EH (cell line): ENCODE measurements at places on chromosomes 7 and 10.

DNA sequence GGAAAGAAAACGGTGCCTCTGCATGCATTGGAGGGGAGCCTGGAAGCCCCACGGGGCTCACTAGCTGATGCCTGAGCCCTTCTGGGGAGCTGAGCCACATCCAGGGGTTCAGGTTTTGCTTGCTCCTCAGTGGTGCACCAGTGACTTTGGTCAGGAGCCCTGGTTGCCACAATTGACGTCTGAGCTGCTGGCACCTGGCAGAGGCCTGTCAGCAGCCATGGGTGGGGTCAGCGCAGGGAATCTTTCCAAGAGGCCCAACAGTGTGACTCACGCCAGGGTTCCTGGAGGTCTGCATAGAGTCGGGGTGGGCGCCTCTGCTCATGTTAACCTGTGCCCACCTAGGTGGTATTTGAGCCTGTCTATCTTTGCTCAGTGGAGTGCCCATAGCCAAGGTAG, 138.7 kb downstream of the NEURL1 start:
- no peak for DNase-seq

- no peak for DNase-seq
Measured at GRCh38 chr7:157116762-157117161, 22.0 kb upstream of the UBE3C start.

GRCh38 chr7:44441079-44441478, 49.4 kb downstream of the NUDCD3 start:
- no peak for DNase-seq

DNA sequence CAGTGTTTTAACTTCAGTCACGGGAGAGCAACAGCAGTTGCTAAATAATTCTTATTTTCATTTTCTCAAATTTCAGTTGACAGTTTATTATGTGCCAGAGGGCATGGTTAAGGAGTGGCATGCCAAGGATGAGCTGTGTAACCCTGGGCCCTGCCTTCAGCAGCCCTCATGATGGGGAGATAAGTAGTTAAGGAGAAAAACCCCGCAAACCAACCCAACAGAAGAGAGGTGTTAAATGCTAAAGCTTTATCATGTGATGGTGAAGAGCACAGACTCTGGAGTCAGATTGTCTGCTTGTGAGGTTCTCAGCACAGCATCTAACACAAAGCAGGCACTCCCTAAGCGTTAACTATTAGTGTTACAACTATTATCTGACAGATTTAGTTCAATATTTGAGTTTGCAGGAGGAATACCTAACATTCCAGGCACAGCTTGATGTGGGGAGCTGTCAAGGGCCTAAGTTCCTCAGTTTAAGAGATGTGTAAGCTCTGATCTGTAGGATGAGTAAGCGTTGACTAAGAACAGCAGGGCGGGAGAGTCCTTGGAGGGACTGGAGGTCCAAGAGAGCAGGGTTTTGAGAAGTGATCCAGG, 29.6 kb downstream of the STAM start:
- DNase-seq = peak; percentile 96

- DNase-seq = peak; percentile 16
Measured at GRCh38 chr10:110067960-110068770, 60.4 kb downstream of the ADD3 start.

DNA sequence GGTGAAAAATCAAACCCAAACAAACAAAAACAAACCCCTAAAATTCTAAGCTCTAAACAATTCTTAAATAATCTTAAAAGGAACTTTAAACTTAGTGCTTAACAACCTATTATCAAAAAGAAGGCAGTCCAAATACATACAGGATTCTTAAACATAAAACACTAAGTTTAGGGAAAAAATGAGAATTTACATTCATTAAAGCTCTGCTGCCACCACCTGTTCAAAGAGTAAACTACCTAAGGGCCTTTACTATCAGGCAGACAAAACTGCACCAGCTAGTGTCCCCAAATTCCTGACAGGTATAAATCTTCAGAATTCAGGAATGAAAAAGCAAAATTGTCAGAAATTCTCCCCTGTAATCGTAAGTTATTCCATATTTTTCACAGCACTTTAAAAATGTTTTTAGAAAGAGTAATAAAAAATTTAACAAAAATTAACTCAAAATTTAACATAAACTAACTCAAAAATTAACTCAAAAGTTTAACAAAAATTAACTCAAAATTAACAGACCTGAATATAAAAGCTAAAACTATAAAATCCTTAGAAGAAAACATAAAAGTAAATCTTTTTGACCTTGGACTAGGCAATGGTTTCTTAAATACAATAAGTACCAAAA, 55.1 kb downstream of the PDZD8 start:
- peak; percentile 22 for DNase-seq

GRCh38 chr10:82267014-82267413, 392.0 kb downstream of the NRG3 start:
- no peak for DNase-seq

GRCh38 chr10:102653060-102653459, 8.8 kb downstream of the TRIM8 start:
- no peak for DNase-seq

GRCh38 chr7:159095979-159096411, 48.7 kb downstream of the VIPR2 start:
- no peak for DNase-seq

DNA sequence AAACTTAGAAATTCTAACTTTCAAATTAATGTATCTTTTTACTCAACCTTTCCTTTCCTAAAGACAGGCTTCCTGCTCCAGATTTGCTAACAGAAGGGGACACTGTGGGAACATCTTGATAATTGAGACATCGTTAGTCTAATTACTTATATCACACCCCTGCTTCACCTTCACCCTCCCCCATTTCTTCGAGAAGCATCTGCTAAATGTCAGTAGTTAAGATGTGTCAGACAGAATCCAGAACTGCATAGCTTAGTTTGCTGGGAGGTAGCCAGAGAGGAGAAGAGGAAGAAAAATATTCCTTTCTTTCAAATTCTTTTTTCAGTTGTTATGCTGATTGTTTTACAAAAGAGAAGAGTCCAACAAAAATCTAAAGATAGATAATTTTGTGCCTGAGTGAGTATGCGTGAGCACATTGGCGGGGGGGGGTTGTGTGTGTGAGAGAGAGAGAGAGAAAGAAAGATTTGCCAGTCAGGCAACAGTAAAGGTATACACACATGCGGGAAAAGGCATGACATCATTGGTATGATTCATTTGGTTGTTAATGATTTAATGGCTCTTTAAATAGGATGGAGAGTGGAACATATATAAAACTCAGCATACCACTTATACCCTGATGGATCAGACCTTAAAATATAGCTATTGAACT, 192.4 kb downstream of the PTN start:
- DNase-seq = peak; percentile 53

DNA sequence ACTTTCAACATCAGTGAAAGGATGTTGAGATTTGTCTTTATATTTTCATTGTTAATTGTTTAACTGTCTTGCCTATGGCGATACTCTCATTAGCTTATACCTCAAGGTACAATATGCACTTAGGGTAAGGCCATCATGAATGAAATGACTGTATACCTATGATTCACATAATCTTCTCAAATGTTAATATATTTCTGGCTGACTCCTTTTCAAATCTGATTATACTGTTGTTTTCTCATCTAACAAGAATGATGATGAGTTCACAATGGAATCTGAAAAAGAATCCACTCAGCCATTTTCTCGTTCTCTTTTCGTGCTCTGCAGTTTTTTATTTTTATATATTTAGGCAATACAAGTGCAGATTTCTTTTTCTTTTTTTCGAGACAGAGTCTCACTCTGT, 159.1 kb downstream of the ARHGAP12 start:
- peak; percentile 87 for DNase-seq

- DNase-seq = no peak
Measured at GRCh38 chr10:99850767-99851340, 68.4 kb downstream of the ABCC2 start.

- DNase-seq = no peak
Measured at GRCh38 chr10:28721318-28721951, 44.1 kb downstream of the BAMBI start.

- DNase-seq = no peak
Measured at GRCh38 chr10:84695902-84696301, 367.5 kb downstream of the CCSER2 start.

- DNase-seq = no peak
Measured at GRCh38 chr7:81155654-81156373, 237.0 kb upstream of the SEMA3C start.

- peak; percentile 27 for DNase-seq
Measured at GRCh38 chr10:37856881-37857286, 526 bp downstream of the ZNF248 start.

GRCh38 chr7:90213521-90213920, 2.0 kb downstream of the STEAP2 start:
- no peak for DNase-seq

- DNase-seq = peak; percentile 95
Measured at GRCh38 chr10:113746217-113746957, 5.1 kb upstream of the PLEKHS1 start.

DNA sequence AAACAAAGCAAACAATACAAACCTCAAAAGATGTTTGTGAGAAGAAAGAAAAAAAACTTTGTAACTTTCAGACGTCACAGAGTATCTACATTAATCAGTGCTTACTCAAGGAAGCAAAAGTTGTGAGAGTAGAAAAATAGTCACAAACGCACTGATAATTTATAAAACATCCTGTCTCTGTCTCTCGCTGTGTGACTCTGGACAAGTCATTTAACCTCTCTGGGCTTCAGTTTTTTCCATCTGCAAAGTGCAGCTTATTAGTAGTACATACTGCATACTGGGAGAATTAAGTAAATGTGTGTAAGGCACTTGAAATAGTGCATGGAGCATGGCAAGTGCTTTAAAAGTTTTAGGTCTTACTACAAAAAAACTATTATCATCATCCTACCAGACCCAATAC, 3.8 kb downstream of the ARHGAP12 start:
- DNase-seq = no peak

DNA sequence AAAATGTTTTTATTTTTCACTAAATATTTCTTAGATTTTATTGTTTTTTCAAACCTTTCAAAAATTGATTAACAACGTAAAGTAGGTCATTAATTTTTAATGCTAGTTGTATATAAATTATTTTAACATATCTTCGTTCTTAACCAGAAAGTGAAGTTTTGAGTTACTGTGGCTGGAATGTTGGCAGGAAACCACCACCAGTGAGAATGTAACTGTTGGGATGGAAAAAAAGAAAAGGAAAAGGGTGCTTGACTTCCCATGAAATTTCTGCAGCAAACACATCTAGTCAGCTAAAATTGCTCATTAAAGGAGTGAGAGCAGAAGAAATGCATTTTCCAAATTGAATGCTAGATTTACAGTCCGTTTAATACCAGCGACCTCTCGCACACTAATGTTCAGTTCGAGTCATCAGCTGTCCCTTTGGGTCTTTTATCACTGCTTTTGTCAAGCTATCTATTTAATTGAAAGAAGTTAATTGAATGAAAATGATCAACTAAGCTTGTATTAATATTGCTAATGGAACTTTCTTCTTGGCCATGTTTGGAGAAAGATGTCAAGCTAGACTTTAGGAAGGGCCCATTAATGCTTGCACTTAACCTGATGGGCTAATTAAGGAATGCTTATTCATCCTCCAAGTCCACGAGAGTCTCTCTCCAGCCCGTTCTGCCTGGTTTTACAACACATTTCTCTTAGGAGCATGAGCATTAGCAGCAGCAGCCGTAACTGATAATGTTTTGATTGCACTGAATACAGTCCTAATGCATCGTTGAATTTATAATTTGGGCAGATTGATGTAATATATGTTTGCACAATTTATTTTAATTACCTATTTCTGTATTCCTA, 70.1 kb downstream of the UBE3C start:
- no peak for DNase-seq

DNA sequence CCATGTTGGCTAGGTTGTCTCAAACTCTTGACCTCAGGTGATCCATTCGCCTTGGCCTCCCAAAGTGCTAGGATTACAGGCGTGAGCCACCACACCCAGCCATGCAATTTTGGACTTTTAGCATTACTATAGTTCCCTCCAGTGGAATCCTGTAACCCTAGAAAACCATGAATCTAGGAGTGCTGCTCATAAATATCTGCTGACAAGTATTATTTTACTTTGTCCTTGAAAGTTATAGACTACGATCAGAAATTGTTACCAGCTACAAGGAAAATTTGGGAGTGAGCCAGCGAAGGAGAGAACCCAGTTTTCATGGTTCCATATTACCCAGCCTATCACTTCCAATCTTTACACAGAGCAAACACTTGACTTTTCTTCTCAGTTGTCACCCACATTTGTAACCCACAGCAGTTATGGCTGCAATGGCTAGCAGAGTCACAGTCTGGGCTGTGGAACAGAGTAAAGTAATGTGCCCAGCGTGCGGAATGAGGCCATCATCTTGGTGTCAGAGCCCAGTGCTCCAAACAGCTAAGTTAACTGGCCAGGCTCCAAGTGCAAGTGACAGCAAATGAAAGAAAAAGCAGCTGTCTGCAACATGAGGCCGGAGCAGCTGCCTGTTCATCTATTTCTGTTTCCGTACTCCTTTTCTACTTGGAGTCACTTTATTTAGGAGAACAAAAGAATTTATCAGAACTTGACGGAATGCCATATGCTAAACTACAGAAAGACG, 29.9 kb downstream of the ZC3HC1 start:
- DNase-seq = no peak

- DNase-seq = no peak
Measured at GRCh38 chr7:22052674-22053365, 107.1 kb upstream of the CDCA7L start.

DNA sequence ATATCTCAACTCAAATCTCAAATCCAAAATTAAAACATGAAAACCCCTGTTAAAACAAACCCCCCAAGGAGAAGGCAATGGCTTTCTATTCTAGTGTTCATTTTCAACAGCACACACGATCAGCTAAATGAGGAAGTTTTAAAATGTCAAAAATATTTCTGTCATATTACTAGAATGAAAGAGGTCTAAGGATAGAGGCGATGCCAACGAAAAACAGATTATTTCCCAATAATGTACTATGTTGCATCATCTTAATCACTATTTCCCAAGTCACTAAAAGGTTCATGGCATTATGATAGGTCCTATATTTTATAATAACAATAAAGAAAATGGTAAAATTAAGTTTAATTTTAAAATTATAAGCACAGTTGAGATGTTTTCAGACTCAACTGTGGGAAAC, 10.1 kb downstream of the CNOT4 start:
- DNase-seq = no peak

DNA sequence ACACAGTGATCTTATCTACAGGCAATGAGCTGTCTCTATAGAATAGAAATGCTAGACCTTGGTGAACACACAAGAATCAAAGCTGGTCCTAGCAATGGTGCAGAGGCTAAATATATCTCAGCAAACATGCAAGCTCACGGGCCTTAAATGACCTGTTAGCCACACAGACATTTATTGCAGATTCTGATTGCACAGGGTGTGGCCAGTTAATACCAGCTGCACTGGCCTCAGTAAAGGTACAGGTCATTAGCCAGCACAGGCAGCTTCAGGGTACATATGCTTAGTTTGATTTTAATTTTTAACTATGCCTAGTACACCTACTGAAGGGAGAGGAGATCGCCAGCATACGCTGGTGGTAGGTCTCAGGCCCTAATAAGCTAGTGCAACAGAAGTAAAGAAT, 265.4 kb upstream of the DGKB start:
- DNase-seq = no peak

- DNase-seq = no peak
Measured at GRCh38 chr10:91987397-91988037, 63.9 kb downstream of the BTAF1 start.
